Stimulated activated CD8-positive, alpha-beta memory T cell treated with anti-CD3 and anti-CD28 coated beads, Interleukin-4, amount 100 ng/mL, for 4 hours (primary cell): ENCODE measurements at places on chromosomes 5 and 9.

DNA sequence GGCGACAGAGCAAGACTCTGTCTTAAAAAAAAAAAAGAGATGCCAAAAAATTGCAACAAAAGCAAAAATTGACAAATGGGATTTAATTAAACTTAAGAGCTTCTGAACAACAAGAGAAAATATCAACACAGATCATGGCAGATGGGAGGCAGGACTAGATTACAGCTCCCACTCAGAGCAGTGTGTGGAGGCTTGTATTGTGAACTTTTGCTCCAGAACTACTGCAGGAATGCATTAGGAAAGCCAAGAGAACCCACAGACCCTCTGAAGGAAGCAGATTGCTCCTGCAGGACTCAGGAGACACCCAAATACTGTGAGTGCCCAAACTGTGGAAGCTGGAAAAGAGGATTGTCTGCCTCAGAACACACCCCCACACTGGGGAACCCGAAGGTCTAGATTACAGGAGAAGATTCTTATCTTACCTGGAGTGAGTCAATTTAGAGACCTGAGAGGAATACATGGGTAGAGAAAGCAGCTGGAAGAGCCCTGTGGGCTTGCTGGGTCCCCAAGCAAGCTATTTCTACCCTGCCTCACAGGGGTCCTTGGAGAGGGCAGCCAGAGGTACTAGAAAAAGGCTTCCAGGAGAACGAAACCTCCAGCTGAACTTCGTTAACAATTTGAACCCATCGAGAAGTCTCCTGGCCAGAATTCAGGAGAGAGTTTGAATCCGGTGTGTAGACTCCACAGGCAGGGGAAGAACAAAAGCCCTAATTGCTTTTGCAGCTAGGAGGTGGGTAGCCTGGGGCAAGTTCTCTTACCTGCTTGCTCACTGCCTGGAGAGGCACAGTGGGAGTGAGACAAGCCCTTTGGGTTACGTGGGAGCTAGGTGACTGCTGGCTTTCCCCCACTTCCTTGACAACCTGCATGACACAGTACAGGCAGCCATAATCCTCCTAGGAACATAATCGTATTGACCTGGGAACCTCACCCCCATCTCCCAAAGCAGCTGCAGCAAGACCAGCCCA lies 593.4 kb upstream of the RGMB start:
- no peak for DNase-seq

GRCh38 chr5:124079062-124079461 lies 567.1 kb downstream of the CSNK1G3 start:
- no peak for DNase-seq

DNA sequence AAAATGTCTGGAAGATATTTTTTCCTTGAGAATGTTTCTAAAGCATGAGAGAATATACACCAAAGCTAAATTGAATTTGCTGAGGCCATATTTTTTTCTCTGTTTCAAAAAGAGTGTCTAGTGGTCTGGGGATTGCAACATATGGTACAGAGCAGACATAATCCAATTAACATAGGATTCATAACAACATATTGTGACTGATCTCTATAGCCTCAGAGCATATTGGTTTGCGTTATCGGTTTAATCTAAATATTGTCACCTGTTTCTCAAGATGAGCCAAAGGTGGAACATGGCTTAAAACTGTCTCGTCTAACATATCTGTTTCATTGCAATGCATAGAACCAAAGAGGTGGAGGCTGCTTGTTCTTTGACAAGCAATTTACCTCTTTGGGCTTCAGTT lies 3.9 kb downstream of the PPP3R2 start:
- no peak for DNase-seq

DNA sequence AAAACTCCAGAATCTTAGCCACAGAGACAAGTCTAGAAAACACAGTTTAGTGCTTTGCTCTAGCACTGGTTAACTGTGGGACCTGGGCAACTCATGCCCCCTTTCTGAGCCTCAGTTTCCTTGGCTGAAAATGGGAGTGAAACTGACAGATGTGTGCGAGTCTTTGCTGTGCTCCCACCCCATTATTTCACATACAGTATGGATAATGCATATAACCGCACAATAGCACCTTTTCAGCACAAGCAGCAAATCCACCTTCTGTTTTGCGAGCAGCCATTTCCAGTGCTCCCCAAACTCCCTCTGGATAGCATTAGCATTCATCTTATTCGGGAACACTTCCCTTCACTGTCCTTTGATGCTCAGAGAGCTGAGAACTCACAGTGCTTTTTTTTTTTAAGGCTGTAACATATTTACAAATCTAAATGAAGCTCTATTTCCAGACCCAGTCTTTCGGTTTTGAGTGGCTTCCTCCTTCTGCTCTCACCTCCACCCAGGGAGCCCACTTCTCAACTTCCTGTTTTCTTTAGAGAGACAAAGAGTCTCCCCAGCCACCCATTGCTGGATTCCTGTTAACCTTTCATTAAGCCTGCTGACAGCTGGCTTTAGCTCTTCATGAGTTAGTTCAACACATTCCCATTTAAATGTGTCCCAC lies 49.2 kb downstream of the TIMD4 start:
- DNase-seq, result peak; percentile 2

DNA sequence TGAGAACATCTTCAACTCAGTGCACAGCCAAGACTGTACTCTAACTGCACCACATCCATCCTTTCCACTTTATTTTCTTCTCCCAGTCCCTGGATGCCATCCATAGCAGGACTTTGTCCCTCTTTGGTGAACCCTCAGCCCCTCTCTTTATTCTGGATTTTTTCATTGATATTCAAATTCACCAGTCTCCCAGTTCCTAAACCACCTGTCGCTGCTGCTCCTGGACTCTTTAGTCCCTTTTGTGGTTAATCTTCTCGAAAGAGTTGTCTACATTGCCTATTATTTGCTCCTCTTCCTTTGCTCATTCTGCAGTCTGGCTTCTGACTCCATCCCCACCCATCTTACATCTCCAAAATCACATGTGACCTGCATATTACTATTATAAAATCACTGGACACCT lies 59.4 kb upstream of the ZSWIM6 start:
- DNase-seq, result no peak

DNA sequence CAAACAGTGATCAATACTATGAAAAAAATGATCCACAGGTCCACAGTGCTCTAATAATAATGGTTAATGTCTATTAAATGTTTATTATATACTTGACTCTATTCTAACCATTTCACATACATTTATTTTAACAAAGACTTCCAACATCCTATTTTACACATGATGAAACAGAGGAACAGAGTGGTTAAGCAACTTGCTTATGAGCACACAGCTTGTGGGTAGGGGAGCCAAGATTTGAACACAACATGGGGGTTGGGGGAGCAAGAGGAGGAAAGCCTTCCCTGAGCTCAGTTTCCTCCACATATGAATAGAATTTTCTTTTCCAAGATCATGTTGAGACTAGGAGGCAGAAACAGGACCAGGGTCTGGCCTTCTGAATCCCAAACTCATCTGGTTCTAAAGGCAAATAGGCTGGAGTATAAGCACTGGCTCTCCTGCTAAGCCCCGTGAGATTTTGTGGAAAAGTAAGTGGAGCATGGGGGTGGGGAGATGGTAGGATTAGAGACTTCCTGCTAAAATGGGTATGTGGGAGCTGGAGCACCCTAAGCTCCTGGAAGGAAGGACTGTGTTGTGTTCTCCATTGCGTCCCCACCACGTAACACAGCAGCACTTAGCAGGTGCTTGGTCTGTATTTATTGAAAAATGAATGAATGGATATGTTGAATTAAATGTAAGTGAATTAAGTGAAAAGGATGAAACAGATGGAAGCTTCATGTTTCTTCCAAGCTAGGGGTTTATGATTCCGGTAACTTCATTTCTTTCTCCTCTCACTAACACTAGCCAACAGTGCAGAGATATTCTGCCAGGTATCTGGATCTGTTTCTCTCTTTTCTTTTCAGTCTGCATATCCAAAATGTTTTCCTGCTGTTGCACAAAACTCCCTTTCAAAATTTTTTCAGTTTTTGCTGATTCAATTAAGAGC lies 26.9 kb upstream of the GALNT10 start:
- no peak for DNase-seq

DNA sequence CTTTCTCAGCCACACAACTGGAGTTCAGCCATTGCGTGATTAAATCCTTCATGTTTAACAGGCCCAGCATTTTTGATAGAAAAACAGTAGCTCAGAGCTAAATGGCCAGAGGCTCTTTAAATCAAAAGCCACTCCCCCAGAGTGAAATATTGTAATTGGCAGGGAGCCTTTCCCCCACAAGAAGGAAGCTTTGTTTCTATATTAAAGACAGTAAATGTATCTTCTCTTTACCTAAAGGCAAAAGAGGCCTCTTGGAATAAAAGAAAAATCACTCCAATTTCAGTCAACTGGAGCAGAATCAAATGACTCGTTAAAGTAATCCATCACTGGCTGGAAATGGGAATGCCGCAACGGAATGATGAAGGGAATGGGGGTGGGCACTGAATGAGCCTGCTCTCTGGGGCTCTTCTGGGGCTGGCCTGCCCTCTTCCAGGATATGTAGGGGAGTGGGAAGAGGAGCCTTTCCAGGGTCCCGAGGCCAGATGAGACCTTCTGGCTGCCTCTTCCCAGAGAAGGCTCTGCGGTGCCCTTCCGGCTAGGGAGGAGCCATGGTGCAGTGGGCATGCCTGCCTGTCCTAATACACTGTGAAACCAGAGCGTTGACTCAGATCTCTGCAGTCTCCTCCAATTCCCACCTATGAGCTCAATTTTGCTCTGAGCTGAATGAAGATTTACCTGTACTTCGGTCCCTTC lies 45.2 kb downstream of the ANKDD1B start:
- DNase-seq, result no peak

DNA sequence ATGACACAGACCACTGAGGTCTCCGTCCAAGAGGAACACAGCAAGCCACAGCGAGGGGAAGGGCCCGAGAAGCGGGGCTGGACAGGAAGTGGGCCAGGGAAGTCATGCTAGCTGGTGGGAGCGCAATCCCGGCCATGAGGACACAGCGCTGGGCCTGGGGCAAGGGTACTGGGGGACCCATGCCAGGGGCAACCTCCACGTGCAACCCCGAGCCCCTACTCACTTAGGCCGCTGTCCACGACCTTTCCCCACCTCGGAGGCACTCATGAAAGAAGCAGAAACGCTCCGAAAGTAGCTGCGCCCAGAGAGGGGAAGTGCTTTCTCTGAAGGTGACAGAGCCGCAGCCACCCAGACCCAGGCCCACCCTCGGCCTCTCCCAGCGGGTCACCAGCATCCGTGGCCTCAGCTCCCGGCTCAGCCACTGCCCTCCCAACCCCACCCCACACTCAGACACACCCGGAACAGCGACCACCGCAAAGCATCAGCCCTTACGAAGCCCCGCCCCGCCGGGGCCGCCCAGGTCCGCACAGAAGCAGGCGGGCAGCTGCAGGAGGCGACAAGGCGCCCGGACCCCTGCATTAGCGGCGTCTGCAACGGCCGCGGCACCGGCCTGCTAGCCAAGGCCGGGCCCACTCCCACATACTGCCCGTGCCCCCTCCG lies 782 bp downstream of the BICD2 start:
- no peak for DNase-seq

DNA sequence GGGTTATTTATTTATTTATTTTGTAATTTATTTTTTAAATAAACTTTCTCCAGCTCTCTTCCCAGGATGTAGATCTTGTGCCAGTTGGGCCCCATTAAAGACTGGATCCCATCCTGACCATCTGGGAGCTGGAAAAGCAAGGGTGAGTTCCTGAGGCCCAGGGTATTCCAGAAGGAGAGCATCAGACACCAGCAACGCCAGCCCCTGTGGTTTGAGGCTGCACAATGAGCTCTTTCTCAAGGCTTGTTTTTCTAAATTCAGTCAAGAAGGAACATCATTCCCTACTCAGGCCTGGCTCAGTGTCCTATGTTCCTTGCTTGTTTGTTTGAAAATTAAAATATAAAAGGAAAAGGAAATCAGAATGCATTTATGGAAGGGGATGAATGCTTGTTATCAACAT lies 313.3 kb downstream of the EBF1 start:
- no peak for DNase-seq

- DNase-seq, result no peak
Observed at GRCh38 chr5:107422494-107422893, 248.2 kb downstream of the EFNA5 start.

GRCh38 chr5:88676637-88677375 lies 206.2 kb downstream of the MEF2C start:
- DNase-seq, result no peak
